DMS79 treated with DMSO at 0.1 percent for 48 hours (cell line): ENCODE measurements at places on chromosomes 4 and X.

DNA sequence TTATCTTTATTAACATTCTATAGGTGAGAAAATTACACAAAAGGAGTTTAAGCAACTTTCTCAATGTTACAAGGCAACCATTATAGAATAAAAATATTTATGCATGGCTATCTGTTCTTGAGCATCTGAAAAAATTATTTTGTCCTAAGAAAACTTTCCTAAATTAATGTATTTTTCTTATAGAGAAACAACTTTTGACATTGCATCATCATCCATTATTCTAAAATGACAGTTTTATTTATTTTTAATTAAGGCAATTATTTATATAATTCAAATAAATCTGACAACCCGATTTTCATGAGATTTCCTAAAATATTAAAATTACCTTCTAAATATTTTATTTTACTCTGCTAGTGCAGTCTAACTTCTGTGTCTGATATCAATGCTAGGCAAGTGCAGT lies 4.8 kb downstream of the BTC start:
- no peak for DNase-seq

- DNase-seq: no peak
These were observed 221.8 kb upstream of the KCNIP4 start for GRCh38 chr4:22170353-22170752.

- DNase-seq: no peak
These were observed 21.6 kb upstream of the PCDH10 start for GRCh38 chr4:133127500-133127899.

DNA sequence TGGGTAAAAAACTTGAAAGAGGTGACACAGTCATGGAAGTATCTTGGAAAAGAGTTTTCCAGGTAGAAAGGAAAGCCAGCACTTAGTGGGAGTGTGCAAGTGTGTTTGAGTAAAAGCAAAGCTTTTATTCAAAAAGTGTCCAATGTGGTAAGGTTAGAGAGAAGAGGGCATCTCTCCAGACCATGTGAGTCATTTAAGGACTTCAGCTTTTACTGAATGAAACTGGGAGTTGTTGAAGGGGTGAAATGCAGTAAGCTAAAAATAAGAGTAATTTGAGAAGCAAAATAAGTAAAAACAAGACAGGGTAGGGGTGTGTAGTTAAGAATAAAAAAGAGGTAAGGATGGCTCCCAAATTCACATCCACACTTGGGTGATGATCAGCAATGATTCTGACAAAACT lies 238.9 kb downstream of the SLC7A11 start:
- DNase-seq: no peak

DNA sequence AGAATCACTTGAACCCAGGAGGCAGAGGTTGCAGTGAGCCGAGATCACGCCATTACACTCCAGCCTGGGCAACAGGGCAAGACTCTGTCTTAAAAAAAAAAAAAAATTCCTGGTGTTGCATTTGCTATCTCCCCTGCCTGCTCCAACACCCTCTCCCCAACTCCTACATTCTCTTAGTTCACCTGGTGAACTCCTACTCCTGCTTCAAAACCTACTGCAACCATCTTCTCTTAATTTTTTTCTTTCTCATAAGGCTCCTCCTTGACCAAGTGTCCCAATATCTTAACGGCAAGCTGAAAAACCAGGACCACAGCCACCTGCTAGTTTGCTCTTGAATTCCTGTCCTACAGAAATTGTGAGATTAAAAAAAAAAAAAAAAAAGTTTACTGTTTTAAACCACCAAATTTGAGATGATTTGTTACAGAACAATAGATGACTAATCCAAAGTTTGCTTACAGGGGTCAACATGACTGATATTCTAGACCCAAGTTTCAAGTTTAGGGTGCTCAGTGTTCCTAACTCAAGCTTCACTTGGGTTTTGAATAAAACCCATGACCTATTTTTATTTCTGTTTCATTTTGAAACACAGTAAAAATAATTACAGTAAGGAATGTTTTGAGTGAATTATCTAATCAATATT lies 13.1 kb upstream of the ANXA5 start:
- no peak for DNase-seq

DNA sequence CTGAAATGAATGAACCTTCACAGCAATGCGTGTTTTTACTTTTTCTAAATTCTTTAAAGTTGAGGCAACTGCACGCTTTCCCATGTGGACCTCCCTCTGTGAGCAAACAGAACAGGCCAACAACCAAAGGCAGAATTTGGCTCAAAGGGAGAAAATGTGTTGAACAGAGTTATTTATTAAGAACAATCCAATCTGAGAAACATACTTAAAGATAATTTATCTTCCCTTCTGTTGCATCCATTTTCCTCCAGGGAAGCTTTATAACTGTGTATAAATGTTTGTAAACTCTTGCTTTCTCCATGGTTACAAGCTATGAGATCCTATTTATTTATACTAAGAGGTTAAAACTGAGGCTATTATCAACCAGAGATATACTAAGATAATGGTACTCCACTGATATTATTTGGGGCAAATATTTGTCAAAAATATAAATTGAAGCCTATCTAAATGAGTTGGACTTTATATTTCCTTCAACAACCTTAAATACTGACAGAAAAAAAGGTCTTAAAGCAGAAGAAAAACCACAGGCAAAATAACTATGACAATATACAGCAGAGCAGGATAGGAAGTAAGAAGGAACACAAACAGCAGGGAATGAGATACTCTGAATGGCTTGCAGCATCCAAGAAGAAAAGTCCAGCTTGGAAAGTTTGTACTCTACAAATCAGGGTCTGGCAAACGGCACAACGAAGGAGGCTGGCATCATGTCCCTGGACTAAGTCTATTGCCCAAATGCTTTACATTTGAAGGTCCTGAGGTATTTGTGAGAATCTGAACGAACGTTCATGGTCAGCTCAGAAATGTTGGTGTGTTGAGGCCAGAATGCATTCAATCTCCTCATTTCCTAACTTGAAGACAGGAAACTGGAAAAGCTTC lies 663.2 kb upstream of the INTU start:
- DNase-seq: no peak
